ENCODE measurements at places on chromosomes 6 and 20.
A peak's percentile ranks its signal among the peaks of the same experiment; 100 is the strongest.

- no peak for DNase-seq
These were observed 310.2 kb upstream of the AGPAT4 start for GRCh38 chr6:161584051-161584450.

DNA sequence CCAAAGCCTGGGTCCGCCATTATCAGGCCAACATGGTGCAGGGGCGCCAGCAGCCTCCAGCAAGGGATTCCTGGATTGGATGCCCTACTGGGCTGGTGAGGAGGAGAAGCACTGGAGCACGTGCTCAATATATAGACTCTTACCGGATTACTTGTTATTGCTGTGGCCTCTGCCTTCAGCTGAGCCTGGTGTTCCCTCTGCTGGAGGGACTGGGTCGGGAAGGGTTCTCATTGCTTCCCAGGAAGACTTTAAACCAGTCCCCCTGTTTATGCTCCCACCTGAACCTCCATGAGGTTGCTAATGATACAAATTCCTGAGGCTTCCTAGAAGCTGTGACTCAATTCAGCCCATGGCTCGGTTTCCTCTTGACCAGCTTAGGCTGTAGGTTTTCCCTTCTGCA, 186.7 kb upstream of the ARID1B start:
- DNase-seq, result no peak

DNA sequence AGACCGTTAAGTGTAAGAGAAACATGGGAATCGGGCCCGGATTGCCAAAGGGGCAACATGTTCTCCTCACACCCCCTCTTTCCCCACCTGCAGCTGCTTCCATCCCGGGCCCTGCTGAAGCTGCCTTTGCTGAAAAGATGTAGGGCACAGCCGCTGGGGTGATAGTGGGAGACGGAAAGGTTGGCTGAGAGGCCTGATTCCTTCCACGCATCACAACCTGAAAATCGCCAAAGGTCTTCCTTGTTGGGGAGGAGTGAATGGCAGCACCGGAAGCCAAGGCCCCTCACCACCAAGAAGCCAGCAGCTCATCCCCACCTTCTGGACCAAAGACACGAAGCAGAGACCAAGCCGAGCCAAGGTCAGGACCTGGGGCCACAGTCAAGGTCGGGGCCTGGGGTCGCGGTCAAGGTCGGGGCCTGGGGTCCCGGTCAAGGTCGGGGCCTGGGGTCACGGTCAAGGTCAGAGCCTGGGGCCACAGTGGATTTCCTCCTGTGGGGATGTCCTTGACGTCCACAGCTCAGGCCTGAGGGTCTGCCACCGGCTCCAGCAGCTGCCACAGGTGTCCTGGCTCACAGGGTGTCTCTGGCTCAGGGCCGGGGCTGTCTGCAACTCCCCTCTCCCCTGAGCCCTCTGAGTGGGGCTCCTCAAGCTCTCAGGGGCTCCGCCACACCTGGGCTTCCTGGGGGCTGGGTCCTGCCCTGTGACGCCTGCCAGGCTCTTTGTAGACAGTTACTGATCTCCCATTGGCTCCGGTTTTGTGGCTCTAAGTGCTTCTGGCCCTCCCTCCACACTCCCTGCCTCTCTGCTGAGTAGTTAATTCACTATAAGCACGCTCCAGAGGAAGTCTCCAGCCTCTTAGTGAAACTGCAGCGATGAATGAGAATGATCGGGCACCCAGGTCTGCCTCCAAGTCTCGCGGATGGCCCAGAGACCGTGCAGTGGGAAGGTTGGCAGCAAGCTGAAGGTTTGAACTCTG, 5.5 kb upstream of the CHRNA4 start:
- no peak for DNase-seq

DNA sequence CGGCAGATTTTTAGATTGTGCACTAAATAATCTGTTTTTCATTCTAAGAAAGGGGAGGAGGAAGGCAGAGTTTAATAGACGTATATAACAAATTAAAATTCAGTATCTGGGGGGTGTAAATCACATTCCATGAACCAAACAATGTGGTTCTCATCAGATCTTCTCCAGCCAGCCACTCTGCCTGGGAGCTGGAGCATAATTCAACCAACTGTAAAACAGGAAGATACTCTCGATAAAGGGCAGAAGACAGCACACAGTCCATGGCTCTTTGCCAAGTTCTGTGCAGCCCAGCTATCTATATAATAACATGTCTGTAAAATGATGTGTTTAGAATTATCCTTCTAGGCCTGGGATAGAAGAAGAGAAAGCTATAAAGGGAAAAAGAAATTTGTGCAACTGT, 289.9 kb upstream of the ZFP64 start:
- DNase-seq, result no peak

- peak; percentile 82 for DNase-seq
These were observed 11.2 kb downstream of the ZNF337 start for GRCh38 chr20:25685276-25686080.

- DNase-seq, result no peak
These were observed 206.1 kb upstream of the CST7 start for GRCh38 chr20:24742989-24743388.

- no peak for DNase-seq
These were observed 1.7 kb upstream of the FAM50B start for GRCh38 chr6:3847521-3847920.

DNA sequence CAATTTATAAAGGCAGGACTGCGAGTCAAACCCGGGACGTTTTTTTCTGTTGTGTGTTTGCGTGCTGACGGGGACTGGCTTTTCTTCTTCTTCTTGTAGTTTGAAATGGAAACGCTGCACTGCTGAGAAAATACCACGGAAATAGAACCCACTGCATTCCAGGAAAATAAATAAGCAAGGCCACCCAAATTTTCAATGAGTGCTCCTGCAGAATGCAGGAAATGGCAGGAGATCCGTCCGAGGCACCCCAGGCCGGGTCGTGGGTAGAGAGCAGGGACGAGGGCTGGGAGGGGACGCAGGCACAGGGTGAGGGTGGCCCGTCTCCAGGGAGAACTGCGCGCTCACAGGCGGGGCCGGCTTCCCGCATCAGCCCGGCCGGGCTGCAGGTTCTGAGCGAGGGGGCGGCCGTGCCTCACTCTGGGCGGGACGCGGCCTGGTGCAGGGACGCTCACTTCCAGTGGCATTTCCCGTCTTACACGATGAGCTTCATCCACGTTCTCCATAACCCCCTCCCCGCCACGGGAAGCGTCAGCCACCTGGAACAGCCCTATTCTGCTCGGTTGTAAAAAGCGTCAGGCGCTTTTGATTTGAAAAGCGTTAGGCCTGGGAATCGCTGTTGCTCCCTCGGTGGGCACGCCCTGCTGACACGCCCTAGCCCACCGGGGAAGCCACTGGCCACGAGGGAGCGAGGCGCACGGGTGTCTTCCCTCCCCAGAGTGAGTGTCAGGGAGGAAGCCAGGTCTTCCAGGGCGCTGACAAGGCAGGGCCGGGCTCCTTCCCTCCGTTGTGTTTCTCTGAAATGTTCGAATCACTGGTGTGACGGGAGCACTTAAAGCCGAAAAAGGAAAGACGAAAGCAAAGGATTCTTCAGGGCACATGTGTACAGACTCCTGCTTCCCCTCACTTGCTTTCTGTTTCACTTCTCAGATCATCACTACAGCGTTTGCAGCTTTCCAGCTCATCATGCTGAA, 17.9 kb upstream of the EXOC2 start:
- no peak for DNase-seq

GRCh38 chr6:122020588-122021264, 378.7 kb upstream of the HSF2 start:
- no peak for DNase-seq

DNA sequence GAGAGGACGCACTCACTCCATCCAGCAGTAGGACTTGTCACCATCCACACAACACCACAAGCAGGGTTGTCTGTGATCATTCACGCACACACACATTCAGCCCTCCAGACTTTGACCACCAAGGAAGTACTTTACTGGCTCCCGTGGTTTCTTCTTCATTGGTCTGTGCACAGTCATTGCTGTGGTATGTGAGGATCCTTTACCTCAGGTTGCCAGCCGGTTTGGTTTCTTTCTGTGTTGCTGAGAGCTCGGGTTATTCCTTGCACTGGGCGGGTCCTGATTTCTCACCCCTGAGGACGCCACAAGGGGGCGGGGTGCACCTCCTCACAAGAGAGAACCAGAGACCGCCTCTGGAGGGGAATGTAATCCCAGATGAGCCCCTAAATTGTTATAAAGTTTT, 11.2 kb downstream of the SLC35A1 start:
- DNase-seq, result no peak

Data from esophagus muscularis mucosa (tissue), 4 donors.